ENCODE measurements at places on chromosomes 4 and X.
A peak's percentile ranks its signal among the peaks of the same experiment; 100 is the strongest.

DNA sequence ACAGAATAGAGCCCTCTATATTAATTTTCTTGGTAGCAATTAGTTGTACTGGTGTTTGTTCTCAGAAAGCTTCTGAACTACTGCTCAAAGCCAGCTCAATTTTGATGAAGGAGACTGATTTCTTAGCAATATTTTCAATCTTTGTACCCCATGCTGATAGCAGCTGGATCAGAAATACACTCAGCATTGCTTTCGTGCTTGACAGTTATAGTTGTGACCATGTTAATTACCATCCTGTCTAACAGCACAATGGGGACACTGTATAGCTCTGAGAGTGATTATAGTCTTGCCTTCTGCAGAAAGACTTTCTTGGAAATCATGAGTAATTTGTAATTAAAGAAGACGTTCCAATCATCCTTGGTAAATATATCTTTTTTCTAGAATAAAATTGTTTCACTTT is 79.7 kb upstream of the GNPDA2 start:
- DNase-seq = no peak

GRCh38 chrX:115350711-115351381 is 61.3 kb downstream of the LUZP4 start:
- DNase-seq = no peak

DNA sequence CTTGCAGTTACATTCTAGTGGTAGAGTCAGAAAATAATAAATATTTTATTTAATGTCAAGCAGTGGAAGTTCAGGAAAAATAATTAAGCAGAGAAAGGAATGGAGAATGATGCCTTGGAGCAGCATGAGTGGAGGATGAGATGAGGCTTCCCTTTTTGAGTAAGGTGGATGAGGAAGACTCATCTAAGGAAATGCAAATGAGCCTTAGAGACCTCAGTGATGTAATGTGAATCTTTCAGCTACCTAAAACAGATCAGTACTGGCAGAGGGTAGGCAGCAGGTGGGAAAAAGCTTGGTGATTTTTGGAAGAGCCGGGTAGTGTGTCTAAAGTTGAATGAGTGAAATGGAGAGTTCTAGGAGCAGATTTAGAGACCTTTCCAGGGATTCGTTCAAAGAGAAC is 118.2 kb downstream of the GRID2 start:
- DNase-seq = no peak

DNA sequence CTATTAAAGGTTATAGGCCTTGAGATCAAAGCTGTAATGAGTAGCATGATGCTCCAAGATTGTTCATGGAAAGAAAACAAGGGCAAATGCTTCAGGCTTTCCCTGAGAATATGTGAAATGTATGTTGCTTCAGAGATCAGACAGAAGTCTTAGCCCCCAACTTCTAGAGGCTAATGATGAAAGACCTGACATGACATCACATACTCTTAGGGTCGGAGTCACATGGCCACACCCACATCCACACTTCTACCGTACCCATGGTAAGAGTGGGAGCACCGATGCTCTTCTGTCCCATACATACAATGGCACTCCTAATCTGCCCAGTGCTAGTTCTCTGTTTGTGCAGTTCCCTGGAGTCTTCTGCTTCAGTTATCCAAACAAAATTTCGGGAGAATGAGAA is 111.9 kb upstream of the ACSL4 start:
- DNase-seq = no peak

- DNase-seq = no peak
These were observed 582.8 kb upstream of the CPEB2 start for GRCh38 chr4:14419516-14419915.

DNA sequence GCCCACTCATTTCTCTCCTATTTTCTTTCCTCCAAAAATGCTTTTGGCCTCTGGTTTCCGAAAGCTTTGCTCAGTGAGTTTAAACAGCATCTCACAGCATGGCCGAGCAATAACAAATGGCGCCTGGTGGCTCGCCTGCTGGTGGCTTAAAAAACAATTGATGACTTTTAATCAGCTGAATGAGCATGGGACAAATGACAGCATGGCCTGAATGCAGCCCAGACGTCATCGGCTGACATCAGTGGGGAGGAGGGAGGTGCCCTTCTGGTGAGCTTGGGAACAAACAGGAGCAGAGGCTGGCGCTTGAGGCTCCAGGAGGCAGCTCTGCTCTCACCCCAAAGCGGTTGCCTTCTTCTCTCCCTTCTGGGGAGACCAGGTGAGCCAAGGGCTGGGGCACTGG is 286.4 kb downstream of the BCOR start:
- DNase-seq = no peak

DNA sequence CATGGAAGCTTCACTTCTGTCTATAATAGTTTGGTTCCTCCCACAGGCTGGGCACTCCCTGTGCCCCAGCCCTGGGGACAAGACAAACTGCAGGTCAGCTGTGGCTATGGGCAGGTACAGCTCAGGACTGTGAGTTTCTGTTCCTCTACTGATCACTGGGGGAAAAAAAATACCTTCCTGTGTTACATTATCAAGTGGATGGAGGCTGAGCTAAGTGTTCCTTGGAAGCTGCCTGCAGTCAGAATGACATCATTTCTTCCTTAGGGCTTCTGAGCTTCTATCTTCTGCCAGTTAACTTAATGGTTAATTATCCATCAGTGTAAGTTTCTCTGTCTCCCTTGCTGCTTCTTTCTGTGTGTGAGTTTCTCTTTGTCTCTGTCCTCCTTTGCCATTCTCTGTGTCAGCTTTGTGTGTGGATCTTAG is 4.6 kb downstream of the RAB33A start:
- no peak for DNase-seq

GRCh38 chr4:74567981-74568380 is 123.0 kb downstream of the AREG start:
- DNase-seq = no peak

- DNase-seq = no peak
These were observed 18.2 kb downstream of the MRPL1 start for GRCh38 chr4:77880784-77881183.

DNA sequence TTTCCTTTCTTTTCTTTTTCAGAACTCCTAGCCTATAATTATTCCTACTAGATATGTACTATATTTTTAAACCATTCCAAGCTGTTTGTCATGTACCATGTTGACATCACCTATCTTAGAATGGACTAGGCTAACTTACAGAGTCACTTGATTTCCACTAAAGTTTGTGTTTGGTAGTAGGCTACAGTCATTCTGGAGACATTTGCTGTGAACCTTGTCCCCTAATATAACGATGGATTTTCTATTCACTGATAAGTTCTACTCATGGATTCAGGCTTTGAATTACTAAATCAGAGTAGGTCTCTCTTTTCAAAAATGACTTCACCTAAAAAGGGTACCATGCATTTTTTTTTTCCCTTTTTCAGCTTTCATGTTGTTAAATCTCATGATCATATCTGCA is 93.4 kb downstream of the PHEX start:
- DNase-seq = no peak

- DNase-seq = no peak
These were observed 46.0 kb upstream of the TMPRSS11F start for GRCh38 chr4:68175562-68176155.

DNA sequence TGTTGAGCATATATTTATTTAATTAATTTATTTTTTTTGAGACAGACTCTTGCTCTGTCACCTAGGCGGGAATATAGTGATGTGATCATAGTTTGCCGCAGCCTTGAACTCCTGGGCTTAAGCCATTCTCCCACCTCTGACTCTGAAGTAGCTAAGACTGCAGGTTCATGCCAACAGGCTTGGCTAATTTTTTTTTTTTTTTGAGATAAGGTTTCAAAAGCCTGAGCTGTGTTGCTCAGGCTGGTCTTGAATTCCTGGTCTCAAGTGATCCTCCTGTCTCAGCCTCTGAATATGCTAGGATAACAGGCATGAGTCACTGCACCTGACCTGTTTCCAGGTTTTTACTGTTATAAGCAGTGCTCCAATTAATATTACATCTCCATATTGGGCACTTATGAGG is 4.8 kb downstream of the ADD1 start:
- DNase-seq = no peak

GRCh38 chrX:153400146-153401132 is 711 bp downstream of the PNMA6E start:
- DNase-seq = peak; percentile 10

- DNase-seq = no peak
These were observed 638 bp downstream of the BLTP1 start for GRCh38 chr4:122152711-122153226.

GRCh38 chr4:95045429-95045828 is 287.7 kb downstream of the BMPR1B start:
- no peak for DNase-seq

DNA sequence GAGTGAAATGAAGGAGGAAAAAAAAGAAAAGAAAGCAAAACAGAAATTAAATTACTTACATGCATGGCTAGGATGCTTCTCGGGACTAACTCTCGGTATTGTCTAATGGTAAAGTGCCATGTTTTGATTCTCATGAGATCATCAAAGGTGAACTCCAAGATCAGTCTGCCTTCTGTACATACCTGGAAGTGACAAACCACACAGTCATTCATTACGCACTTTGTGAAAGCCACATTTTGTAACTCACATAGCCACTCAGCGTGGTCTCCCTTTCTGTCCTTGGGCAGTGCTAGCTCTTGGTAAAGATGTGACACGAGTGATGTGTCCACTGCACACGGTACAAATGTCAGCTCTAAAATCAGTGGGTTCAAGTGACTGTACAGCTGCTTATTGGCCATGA is 309.8 kb downstream of the LDB2 start:
- DNase-seq = no peak

DNA sequence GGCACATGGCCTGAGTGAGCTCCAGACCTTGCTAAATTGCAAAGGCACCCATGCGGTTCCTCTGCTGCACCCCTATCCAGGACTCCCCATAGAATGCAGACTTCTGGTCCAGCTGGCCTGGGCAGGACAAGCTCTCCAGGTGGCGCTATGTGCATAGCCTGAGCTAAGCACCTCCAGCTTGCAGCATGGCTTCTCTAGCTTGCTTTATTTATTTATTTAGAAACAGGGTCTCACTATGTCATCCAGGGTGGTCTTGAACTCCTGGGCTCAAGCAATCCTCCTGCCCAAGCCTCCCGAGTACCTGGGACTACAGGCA is 5.5 kb upstream of the WFS1 start:
- no peak for DNase-seq

All from stimulated activated CD4-positive, alpha-beta T cell treated with anti-CD3 and anti-CD28 coated beads, TNF-alpha, amount 100 ng/mL, for 4 hours (primary cell).